CD4-positive, alpha-beta T cell treated with Interleukin-4 for 1 hour (primary cell): ENCODE measurements at places on chromosomes 2 and 18.

GRCh38 chr2:217162533-217162932, 302.7 kb upstream of the TNP1 start:
- DNase-seq: peak; percentile 41

DNA sequence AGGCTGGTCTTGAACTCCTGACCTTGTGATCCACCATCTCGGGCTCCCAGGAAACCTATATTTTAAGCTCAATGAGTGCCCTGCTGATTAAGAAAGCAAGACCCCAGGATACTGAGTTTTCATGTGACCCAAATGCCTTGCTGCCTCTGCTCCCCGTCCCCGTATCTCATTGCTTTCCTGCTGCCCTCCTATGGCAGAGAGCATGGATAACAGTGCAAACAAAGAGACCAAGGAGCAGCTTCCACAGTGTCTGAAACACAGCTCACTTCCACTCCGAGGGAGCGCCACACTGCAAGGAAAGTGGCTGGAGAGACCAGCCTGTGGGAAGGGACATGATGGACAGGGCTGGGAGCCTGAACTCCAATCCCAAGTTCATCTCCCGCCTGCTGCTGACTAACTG, 246.8 kb downstream of the TMEM182 start:
- no peak for DNase-seq

GRCh38 chr2:239268082-239268481, 132.7 kb downstream of the HDAC4 start:
- DNase-seq: no peak

- DNase-seq: no peak
Measured at GRCh38 chr2:137748533-137748932, 215.7 kb upstream of the HNMT start.
